Upper lobe of right lung (tissue), 1 donor: ENCODE measurements at places on chromosomes 3 and 15.
A peak's percentile ranks its signal among the peaks of the same experiment; 100 is the strongest.

- DNase-seq: no peak
Observed at GRCh38 chr3:160720123-160720746, 35.8 kb upstream of the PPM1L start.

DNA sequence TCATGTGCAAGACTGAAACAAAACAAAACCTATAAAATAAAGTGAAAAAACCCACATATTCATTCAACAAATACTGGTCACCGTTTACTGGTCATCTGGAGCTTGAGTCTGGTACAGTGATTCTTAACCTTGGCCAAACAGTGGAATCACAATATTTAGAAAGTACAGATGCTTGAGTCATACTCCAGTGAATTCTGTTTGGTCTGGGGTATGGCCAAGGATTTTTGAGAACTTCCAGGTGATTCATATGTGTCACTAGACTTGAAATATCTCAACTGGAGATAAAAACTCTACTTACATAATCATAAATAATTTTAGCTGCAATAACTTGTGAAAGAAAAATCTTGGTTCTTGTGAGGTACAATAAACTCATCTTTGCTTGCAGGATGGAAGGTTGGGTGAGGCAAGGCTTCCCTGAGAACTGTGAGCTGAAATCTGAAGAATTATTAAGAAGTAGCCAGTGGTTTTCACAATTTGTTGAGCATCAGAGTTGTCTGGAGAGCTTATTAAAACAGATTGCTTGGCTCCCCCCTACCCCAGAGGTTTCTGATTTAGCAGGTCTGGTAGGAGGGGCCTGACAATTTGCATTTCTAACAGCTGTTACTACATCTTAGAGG lies 9.6 kb downstream of the NEK11 start:
- DNase-seq: no peak

GRCh38 chr3:181344331-181344730 lies 354.8 kb upstream of the DNAJC19 start:
- DNase-seq: no peak

DNA sequence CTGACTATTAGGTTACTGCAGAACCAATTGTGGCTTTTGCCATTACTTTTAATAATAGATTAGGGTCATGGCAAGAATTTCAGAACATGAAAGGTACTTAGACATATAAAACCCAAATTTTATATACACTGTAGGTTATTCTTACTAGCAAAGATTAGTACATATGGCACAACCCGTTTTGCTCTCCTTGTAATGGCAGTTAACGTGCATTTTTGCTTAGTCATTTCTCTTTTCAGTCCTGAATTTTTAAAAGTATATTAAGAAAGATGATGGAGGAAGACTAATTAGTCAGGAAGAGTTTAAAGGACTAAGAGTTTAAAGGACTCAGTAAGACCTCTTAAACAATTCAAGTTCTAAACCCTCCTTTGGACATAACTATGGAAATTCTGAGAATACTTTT lies 114.0 kb downstream of the PEAK1 start:
- DNase-seq: no peak

- no peak for DNase-seq
Observed at GRCh38 chr3:72982609-72983366, 13.8 kb upstream of the PPP4R2 start.

GRCh38 chr3:43153216-43154083 lies 47.6 kb upstream of the POMGNT2 start:
- DNase-seq: peak; percentile 63

DNA sequence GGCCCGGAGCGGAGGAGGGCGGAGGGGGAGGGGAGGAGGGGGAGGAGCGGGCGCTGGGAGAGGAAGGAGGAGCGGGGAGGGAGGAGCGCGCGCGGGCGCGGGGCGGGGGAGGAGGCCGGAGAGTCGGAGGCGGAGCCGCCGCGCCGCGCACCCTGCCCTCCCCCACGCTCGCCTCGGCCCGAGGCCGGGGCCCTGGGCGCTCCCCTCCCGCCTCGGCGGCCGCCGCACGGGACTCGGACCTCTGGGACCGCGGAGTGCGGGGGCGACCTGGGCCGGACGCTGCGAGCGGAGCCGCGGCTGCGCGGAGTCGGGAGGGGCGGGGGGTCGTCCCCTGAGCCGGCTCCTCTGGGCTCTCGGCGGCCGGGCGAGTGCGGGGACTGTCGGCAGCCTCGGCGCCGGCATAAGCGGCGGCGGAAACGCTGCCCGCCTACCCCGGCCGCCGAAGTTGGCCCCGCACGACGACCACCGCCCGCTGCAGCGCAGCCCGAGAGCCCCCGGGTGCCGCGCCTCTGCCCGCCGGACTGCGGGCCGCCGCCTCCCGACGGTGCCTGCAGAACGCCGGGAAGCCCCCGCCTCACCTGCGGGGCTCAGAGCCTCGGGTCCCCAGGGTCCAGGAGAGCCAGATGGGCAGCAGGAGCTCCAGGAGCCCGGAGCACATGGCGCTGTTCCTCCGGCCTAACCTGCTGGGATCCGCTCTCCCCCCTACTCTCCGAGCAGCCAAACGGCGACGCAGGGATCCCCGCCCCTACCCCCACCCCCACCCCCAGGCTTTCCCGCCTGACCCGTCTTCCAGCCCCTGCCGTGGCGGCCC lies 406 bp upstream of the GABRB3 start:
- peak; percentile 75 for DNase-seq

GRCh38 chr3:127680146-127680661 lies 7.5 kb downstream of the ABTB1 start:
- DNase-seq: peak; percentile 63

GRCh38 chr3:79406175-79406574 lies 361.6 kb downstream of the ROBO1 start:
- no peak for DNase-seq
